Prostate gland (tissue), 2 donors: ENCODE measurements at places on chromosomes 4 and X. TPM values are rescaled to one million over a fixed set of nuclear protein-coding genes. Genes with fewer than 3 reads are reported as not detected.
A peak's percentile ranks its signal among the peaks of the same experiment; 100 is the strongest.

DNA sequence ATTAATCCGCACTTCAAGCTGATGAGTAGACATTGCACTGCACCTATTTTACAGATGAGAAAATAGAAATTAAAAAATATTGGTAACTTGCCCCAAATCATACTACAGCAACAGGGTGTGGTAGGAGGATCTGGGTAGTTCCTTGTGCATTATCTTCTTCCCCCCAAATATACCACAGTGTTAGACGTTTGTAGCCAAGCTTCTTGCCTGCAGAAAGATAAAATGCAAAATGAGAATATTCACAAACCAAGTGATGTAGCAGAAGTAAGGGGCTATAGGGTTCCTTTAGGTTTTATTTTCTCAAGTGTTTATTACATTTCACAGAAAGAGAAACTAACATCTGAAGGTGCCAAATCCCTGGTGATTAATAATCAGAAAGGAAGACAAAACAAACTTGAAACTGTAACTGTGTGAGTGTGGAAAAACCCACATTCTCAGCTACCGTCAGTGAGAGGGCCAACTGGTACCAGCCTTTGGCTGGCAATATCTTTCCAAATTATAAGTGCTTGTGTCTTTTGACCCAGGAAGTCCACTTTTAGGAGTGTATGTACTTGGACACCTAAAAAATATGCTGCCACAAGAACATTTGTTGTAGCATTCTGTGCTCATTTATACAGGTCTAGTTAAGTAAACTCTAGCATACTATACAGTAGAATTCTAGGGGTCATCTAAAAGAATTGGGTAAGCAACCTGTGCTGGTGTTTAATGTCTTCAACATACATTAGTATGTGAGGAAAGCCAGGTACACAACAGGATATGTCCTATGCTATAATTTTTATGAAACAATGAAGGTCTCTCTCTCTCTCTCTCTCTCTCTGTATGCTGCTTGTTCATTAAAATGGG is 6.7 kb upstream of the CD38 start:
- DNase-seq, result no peak

DNA sequence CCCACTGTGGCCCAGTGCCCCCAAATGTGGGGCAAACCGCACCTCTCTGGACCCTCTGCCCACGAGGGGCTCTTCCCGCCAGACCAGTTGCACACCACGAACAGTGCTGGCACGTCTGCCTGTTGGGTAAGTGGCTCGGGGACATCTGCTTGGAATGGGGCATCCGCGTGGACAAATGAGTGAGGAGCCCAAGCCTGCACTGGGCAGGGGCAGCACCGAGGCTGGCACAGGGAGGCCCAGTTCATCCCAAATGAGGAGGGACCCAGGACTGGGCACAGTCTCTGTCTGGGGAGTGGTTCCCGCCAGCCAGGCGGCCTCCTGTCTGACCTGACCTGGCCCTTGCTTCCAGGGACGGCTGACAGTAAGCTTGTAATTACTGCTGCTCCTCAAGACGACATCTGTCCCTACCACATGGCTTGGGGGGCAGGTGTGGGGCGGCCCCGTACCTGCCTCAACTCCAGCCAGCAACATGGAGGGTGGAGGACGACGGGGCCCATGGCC is 3.2 kb downstream of the SPON2 start:
- DNase-seq, result no peak

DNA sequence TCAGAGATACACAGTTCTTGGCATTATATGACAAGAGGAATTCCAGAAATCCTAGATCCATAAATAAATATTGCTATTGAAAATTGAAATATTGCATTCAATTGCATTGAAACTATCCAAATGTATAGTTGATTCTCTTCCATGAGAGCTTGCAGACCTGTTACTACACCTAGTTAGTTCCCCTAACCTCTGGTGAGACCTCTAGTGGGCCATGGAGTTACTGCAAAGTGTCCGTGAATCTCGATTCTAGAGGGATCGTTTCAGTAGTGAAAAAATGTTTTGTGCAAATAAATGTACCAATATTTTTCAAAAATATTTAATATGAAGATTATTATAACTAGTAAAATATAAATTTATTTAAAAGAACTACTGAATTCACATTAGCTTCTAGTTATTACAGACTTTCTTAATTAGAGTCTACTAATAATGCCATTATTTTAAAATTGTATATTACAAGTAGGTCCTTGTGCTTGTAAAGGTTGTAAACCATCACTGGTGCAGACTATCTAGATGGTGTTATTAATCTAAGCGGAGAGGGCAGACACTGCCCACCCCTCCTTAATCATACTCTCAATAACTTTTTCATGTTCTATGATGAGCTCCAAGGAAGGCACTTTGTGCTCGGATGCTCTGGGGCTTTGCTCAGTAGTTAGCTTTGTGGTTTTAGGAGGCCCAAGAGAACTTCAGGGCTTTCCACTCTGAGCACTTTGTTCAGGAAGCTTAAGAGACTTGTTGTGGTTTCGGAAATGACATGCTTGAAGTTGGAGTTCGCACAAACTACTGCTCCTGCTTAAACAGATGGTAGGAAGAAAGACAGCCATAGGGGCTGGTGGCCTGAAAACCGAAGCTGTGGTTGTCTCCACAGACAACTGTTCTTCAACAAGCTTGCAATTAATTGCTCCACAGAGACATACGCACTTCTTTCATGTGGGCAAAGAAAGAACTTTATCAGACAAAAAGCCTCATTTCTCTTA is 42.8 kb downstream of the IL21 start:
- peak; percentile 17 for DNase-seq

DNA sequence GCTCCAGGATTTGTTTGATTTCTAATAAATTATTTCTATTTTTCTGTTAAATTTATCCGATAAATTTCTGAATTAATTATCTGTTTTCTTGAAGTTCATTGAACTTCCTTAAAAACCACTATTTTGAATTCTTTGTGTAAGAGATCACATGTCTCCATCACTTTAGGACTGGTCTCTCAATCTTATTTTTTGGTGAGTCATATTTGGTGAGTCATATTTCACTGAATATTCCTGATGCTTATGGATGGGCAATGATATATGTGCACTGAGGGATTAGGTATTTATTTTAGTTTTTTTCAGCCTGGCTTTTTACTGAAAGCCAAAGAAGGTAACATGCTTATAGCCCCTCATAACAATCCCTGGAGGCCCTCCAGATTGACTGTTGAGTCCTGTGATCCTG is 48.5 kb upstream of the IL15 start:
- no peak for DNase-seq

GRCh38 chr4:76590798-76591281 is 155.8 kb downstream of the SHROOM3 start:
- DNase-seq, result no peak

DNA sequence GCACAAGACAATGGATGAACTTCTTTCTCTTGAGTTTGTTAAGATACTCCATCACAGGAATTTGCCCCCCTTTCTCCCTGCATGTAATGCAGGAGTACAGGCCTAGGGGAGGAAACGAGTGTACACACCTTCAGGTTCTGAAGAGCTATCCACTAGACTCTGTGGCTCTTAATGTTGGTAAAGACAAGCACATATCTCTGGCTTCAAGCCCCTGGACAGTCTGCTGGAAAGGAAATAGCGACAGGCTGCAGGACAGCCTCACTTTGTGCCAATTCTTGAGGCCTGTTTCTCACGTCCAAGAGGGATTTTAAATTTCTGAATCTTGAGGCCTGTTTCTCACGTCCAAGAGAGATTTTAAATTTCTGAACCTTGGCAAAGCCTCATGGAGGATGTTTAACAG is 87.1 kb downstream of the RLIM start:
- DNase-seq, result no peak

DNA sequence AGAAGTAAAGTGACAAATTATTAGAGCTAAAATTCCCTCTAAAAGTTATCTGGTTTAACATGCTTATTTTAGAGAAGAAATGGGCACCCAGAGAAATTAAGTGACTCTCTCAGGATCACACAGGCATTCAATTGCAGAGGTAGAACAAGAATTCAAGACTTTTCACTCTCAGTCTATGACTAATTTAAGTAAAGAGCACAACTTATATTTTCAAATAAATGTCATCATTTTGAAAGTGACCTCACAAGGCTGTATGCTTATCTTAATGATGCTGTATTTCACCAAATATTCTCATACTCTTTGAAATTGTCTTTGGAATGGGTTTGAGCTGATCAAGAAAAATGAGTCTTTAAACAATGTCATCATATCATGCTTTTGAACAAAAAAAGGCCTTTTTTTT is 15.3 kb downstream of the GPR174 start:
- DNase-seq, result no peak

- no peak for DNase-seq
Measured at GRCh38 chrX:134023851-134024281, 38.5 kb upstream of the GPC3 start.

DNA sequence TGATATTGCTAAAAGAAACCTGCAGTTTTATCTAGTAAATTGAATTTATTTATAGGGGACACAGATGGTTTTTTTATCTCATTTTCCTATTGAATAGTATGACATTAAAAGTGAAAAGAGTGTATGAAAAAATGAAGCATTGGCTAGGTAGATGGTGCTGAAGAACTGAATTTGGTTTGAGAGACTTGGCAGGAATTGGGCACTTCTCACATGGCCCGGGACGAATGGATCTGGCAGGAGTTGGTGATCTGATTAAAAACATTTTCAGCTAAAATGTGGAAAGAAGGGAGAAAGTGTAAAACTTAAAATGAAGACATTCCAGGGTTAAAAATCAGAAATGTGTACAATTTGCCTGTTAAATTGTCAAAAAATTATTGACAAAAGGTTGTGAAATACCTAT is 1088.5 kb upstream of the PABPC4L start:
- DNase-seq, result no peak

DNA sequence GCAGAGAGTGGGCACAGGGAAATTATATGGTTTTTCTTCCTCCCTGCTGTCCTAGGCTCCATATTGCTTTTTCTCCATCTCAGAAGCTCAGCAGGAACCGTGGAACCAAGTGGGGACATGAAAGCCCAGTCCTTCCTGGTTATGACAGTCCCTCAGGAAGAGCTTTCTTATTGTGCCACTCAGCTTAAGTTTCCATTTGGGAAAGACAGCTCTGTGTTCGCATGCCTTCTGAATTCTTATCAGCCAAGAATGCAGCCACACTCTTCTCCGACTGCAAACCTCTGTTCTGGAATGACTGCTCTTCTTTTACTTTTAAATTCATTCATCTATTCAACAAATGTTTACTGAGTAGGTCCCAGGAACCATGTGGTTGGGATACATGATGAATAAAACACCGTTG is 58.0 kb upstream of the PPARGC1A start:
- no peak for DNase-seq

DNA sequence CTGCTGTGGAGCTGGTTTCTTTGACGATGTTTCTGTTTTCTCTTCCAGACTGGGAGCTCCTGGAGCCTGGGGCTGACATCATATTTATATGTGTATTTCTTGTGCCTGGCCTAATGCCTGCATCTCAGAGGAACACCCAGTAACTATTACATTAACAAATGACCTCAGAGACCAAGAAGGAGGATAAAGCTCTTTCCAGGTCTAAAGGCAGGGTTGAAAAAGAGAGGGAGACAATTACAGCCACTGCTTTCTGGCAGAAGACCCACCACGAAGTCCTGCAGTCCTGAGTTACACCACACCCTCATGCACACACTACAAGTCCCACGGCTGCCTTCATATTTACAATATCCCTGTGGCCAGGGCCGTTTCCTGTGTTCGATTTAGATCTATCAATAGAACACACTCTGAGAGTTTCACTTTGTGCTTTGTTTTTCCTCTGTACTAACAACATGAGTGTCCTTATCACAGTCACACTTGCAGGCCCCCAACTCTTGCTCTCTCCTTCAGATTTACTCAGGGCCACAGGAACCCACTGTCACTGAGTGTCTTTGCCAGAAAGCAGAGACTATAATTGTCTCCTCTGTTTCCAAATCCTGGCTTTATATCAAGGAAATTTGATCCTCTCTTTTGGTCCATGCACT is 535.5 kb downstream of the MID1IP1 start:
- DNase-seq, result peak; percentile 30

GRCh38 chr4:183905593-183906488 is 734 bp downstream of the STOX2 start:
- peak; percentile 14 for DNase-seq

GRCh38 chr4:57158221-57158620 is 48.0 kb upstream of the IGFBP7 start:
- no peak for DNase-seq

DNA sequence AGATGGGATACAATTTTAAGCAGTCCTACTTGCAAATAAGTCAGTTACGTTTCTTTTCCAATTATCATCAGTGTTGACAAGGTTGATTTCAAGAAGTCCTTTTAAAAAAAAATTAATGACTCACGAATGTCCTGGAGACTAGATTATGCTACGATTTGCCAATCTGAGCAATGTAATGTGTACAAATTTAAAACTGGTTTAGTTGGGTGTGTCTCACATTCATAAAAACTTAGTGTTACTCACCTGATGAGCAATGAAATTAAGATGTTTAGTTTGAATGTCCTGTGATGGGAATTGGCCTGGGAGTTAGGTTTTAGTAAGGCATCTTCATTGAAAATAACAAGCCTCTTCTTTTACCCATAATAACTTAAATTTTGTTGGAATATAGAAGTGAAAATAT is 136.7 kb upstream of the POF1B start:
- DNase-seq, result no peak

DNA sequence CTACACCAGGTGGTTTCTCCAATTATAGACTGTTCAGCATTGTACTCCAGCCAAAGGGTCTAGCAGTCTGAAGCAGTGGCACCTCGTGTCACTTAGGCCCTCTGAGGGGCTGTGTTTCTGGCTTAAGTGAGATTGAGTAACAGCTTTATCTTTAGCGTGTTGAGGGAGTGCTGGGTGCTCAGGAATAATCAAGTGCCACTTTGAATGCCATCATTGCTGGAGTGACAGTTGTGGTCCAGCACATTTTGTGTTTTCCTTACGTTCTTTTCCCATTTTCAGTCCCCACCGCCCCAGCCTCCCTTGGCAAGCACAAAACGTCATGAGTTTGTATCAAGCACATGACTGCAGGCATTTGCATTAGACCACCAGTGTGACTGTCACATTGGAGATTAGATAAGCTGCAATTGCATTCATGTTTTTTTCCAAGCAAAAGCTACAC is 58.7 kb downstream of the FNIP2 start:
- DNase-seq, result no peak

- DNase-seq, result no peak
Measured at GRCh38 chr4:37908488-37909331, 17.8 kb downstream of the TBC1D1 start.

The MAGEA3 gene
- total RNA-seq, result 10.1 TPM

The SYTL5 gene
- 2.9 TPM for total RNA-seq

The CENPI gene
- 1.9 TPM for total RNA-seq

The SPP1 gene
- total RNA-seq, result 52.0 TPM

The NAP1L2 gene
- 4.5 TPM for total RNA-seq

The LPAR4 gene
- 1.0 TPM for total RNA-seq

The DDX53 gene
- total RNA-seq, result not detected

The EVC2 gene
- 11.0 TPM for total RNA-seq

The CAPN6 gene
- total RNA-seq, result 0.50 TPM

The MRPS18C gene
- total RNA-seq, result 12.2 TPM

The IBSP gene
- not detected for total RNA-seq

The G6PD gene
- total RNA-seq, result 27.9 TPM

The SH3BGRL gene
- 108 TPM for total RNA-seq

The RAB40A gene
- total RNA-seq, result 24.7 TPM
